Cardiac muscle cell (in vitro differentiated cells and primary cell): ENCODE measurements at places on chromosomes 6 and 20.
A peak's percentile ranks its signal among the peaks of the same experiment; 100 is the strongest.

DNA sequence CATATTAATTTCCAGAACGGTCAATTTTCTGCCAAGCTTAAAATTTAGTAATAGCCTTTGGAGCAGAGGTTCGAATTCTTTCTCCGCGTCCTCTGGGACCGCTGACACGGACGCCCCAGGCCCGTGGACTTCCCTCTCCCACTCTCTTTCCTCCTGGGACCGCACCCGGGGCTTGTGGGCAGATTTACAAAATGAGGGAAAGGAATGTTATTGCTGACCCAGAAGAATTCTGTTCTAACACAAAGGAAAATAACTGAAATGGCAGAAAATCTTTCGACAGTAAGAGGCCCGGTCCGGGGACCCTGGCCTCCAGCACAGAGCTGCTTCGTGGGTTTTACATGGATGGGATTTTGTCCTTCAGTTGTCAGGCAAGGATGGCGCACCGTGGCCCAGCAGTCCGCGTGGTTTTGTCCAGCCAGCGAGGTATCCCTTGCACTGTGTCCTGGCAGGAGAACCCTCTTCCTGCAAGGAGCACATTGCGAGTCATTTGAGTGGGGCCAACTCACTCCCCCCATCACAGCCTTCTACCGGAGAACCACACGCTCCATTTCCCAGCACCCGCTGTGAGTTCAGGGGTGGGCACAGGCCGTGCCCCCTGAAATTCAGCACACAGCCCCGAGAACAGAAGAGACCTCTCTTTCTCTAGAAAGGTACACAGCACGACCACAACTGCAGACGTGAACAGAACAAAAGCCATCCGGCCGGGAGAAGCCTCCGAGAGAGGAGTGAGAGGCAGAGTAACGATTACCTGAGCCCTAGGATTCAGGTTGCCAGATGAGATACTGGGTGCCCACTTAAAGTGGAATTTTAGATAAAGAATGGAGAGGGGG, 106.0 kb upstream of the AFDN start:
- H3K4me1 ChIP-seq, result no peaks in the 10 kb centered on the region
- no peaks in the 10 kb centered on the region for H3K27me3 ChIP-seq
- H3K36me3 ChIP-seq, result no peaks in the 10 kb centered on the region
- no peak overlapping the region for H3K27ac ChIP-seq

- no peaks in the 10 kb centered on the region for H3K4me1 ChIP-seq
- H3K36me3 ChIP-seq, result peaks cover 38% of the 10 kb centered on the region
- H3K4me3 ChIP-seq, result no peak overlapping the region
- no peaks in the 10 kb centered on the region for H3K27me3 ChIP-seq
- no peak overlapping the region for H3K27ac ChIP-seq
Measured at GRCh38 chr6:17662585-17662984, 44.1 kb downstream of the NUP153 start.

- peaks cover 10% of the 10 kb centered on the region for H3K4me1 ChIP-seq
- no peaks in the 10 kb centered on the region for H3K36me3 ChIP-seq
- no peaks in the 10 kb centered on the region for H3K27me3 ChIP-seq
- H3K27ac ChIP-seq, result no peak overlapping the region
- peak; percentile 14 for DNase-seq
Measured at GRCh38 chr6:93859971-93860370, 440.6 kb upstream of the EPHA7 start.

DNA sequence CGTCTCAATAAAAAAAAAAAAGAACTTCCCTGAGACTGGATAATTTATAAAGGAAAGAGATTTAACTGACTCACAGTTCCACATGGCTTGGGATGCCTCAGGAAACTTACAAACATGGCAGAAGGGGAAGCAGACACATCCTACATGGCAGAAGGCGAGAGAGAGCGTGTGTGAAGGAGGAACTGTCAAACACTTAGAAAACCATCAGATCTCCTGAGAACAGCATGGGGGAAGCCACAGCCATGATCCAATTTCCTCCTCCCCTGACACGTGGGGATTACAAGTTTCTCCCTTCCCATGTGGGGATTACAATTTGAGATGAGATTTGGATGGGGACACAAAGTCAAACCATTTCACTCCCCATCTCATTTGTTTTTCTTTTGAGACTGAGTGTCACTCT, 46.6 kb upstream of the TFAP2C start:
- H3K4me3 ChIP-seq, result no peak overlapping the region
- DNase-seq, result no peak
- H3K36me3 ChIP-seq, result no peaks in the 10 kb centered on the region
- no peak overlapping the region for H3K27ac ChIP-seq
- H3K27me3 ChIP-seq, result no peaks in the 10 kb centered on the region
- no peaks in the 10 kb centered on the region for H3K4me1 ChIP-seq

DNA sequence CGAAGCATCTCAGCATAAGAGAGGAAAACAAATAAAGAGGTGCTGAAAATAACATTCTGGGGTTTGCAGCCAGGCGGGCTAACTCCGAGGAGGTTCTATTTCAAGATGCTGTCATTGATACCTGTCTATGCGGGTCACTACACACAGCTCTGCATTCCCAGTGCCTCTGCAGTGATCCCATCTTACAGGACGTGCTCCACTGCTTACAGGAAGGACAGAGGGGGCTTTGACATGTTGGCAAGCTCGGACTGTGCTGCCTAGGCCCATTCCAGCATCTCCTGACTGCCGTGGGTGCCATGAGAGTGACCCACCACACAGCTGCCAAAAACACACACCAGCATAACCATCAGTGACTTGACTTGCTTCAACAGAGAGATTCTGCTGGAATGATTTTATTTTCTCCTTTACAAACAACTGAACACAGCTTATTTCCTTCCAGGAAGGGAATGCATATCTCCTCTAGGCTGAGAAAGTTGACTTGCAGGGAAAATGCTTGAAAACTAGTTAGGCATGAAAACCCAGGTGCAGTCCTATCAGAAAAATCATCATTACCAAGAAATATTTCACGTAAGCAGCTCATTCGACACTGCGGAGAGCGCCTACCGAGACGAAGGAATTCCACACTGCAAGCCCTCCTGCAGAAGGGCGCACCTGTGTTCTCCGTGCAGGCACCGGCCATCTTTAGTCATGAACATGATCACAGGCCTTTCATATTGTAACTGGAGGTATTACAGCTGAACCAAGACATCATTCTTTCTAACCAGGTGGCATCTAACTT, 62.5 kb downstream of the RAMACL start:
- H3K36me3 ChIP-seq, result no peaks in the 10 kb centered on the region
- H3K27me3 ChIP-seq, result no peaks in the 10 kb centered on the region
- DNase-seq, result no peak
- H3K27ac ChIP-seq, result no peak overlapping the region
- H3K4me1 ChIP-seq, result no peaks in the 10 kb centered on the region

DNA sequence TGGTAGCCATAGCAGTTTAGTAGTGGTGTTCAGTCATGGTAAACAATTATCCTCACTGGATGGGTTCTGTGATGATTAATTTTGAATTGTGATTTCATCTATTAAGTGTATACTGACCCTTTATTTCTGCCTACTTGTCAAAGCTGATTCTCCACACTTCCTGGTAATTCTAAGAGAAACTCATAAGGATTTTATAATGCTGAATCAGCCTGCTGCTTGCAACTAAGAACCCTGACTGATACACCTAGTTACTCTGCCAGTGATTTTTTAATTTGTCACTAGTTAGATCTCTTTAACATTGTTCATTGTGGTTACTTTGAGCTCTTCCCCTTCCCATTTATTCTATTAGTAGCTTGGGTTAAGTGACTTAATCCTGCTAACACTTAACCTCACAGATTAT, 8.6 kb downstream of the CDC40 start:
- no peak overlapping the region for H3K27ac ChIP-seq
- H3K27me3 ChIP-seq, result no peaks in the 10 kb centered on the region
- H3K4me3 ChIP-seq, result no peak overlapping the region
- no peak for DNase-seq
- H3K4me1 ChIP-seq, result no peaks in the 10 kb centered on the region
- H3K36me3 ChIP-seq, result no peaks in the 10 kb centered on the region
